CD4-positive, alpha-beta T cell (primary cell): ENCODE measurements at places on chromosomes 4 and X. TPM values are rescaled to one million over a fixed set of nuclear protein-coding genes. Genes with fewer than 3 reads are reported as not detected.

Gene FGF2
- total RNA-seq: not detected

Gene ATP1B4
- total RNA-seq: not detected

DNA sequence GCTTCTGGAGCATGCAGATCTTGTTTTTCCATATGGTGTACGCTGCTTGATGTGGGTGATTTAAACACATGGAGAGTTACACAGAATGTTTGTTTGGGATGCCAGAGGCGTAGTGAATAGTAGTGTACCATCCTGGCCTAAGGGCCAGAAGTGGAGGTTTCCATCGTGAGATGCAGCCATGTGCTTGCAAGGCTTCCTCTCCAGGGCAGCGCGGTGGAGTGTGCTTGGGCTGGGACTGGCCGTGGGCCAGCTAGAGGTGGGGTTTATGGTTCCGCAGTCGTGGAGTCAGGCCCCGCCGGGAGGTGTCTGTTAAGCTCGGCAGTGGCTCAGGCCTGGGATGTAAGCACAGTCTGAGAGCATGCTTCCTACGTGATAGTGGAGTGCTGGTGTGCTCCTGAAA, 14.0 kb downstream of the STOX2 start:
- H3K4me3 ChIP-seq: no peak overlapping the region
- H3K27ac ChIP-seq: no peak overlapping the region
- H3K27me3 ChIP-seq: no peaks in the 10 kb centered on the region
- DNase-seq: no peak
- H3K36me3 ChIP-seq: no peaks in the 10 kb centered on the region

Gene SCFD2
- 15.4 TPM for total RNA-seq
